ENCODE measurements at places on chromosomes 1 and 21.
A peak's percentile ranks its signal among the peaks of the same experiment; 100 is the strongest.

DNA sequence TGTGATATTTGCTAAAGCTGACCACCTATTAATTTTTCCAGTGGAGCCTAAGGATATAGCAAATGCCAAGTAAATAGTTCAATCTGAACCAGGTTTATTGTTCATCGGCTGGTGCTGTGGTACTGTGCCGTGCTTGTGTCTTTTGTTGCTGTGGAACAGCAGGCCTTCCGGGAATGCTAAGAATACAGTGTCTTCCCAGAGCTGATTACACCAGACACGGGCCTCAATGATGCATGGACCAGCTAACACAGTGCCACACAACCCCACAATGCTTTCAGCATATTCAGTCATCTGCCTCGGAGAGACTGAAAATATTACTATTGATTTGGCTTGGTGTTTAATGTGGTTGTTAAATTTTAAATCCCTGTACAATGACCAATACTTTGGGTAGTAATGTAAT lies 415.4 kb downstream of the PTBP2 start:
- no peak for DNase-seq

- DNase-seq, result peak; percentile 13
Measured at GRCh38 chr1:112337028-112337531, 58.9 kb upstream of the CTTNBP2NL start.

GRCh38 chr1:36864182-36864822 lies 170.0 kb downstream of the GRIK3 start:
- peak; percentile 21 for DNase-seq

DNA sequence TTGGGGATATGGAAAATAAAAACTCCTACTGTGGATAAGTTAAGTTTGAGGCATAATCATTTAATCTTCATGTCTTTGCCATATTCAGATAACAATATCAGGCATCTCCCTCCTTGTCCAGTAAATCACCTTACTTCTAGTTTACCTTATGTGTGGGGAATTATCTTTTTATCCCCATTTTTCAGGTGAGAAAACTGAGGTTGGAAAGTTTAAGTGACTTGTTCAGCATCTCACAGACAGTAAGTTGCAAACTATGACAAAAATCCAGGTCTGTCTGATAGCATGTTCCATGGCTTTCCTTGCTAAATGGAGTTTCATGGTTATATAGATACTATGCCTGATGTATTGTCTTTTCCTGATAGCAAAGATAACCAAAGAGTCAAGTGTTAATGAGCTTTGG lies 79.7 kb downstream of the TMEM200B start:
- no peak for DNase-seq

DNA sequence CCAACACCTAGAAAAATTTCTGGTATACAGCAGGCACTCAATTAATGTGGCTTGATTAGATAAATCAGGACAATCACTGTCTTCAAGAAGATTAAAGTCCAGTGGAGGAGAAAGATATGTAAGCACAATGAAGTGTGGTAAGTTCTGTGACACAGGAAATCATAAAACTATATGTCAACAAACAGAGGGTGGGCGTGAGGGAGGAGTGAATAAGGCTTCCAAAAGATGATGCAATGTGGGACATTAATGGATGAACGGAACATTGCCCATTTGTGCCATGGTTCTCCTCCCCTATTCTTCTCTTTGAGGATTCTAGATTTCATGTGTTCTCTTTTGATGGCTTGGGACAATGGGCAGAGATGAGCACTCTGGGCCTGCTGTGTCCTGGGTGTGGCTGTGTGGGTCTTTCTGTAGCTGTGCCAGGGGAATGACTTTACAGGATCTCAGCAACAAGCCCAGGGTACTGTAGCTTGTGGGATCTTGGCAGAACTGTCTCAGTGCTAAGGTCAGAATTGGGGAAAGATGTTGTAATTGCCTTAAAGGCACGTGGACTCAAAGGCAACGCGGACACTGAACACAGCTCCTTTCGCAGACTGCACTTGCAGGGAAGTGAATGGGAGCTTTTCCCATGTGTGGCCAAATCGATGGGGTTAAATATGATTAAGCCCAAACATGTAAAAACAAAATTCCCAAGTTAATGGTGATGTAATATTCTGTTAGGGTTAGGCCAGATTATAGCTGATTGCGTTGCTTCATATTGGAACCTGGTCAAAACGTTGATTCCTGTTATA lies 366.9 kb downstream of the TGFB2 start:
- no peak for DNase-seq

GRCh38 chr1:93576346-93576745 lies 105.3 kb downstream of the BCAR3 start:
- no peak for DNase-seq

DNA sequence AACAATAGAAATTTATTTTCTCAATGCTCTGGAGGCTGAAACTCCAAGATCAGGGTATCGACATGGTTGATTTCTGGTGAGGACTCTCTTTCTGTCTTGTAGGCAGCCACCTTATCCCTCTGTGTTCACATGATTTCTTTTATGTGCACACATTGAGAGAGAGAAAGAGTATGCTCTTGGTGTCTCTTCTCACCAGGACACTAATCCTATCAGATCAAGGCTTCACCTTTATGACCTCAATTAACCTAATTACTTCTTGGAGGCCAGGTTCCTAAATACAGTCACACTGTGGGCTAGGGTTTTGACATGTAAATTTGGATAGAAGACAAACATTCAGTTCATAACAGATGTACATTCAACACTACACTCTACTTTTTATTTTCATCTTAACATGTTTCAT lies 1094.2 kb upstream of the ADGRL2 start:
- no peak for DNase-seq

- DNase-seq, result no peak
Measured at GRCh38 chr21:44929799-44930542, 9.3 kb upstream of the ITGB2 start.

GRCh38 chr1:6811583-6811982 lies 26.3 kb downstream of the CAMTA1 start:
- DNase-seq, result no peak

GRCh38 chr1:118317842-118318614 lies 133.0 kb upstream of the SPAG17 start:
- no peak for DNase-seq

DNA sequence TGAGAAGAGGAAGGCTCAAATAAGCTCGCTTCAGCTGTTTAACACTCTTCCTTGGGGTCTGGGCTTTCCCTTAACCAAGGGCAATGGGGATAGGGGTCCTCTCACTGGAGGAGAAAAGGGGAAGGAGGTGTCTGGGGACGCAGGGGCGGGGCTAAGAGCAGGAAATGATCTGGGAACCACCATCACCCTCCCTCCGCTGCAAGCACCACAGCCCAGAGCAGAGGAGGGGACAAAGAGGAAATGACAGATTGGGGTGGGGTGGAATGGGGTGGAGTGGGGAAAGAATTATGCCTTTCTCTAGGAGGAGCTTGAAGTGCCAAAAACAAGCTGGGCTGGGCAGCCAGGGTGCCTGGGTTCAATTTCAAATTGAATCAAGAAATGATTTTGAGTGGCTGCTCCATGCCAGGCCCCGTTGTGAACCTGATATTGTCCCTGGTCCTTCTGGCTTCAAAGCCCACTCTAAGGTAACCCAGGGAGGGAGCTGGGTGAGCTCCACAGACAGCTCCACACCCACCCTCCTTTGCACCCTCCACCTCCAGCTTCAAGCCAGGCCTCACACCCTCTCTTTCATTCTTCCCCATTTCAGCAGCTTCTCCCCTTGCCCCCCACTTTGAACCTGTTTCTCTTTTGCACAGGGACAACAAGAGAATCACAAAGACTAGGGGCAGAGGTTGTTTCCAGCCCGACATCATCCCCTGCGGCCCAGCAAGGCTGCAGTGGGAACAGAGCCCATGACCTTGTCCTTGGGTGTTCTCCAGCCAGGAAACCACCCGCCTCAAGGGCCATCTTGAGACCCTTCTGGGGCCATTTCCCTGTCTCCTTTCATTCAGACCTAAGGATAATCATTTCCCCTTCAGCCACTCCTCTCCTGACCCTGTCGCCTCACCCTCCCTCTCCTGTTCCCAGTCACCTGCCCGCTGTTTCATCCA lies 1.1 kb downstream of the ARHGAP30 start:
- DNase-seq, result peak; percentile 92

- no peak for DNase-seq
Measured at GRCh38 chr1:50109116-50109515, 396 bp downstream of the ELAVL4 start.

All from DND-41 (cell line).